Stimulated activated CD4-positive, alpha-beta T cell treated with anti-CD3 and anti-CD28 coated beads, Interleukin-1b, Interleukin-23, amount 100 ng/mL, for 1 hour (primary cell): ENCODE measurements at places on chromosomes 11 and 22.

- no peak for DNase-seq
These were observed 32.5 kb downstream of the NOX4 start for GRCh38 chr11:89458716-89459115.

GRCh38 chr11:86274503-86274902 lies 27.5 kb upstream of the HIKESHI start:
- no peak for DNase-seq

DNA sequence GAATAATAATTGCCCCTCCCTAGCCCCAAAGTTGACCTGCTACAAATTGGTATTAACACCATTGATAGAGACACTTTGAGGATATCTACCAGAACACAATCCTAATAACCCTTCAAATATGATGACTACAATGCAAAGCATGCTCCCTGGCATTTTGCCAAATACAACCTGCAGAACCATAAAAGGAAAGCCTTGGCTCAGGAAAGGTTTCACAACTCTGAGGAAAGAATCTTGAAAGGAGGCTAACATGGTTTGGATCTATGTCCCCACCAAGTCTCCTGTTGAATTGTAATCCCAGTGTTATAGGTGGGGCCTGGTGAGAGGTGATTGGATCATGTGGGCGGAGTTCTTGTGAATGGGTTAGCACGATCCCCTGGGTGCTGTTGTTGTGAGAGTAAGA lies 140.4 kb upstream of the ARHGAP42 start:
- no peak for DNase-seq

- DNase-seq = no peak
These were observed 30.4 kb downstream of the CYP2R1 start for GRCh38 chr11:14861680-14862079.

- DNase-seq = no peak
These were observed 28.0 kb downstream of the CHID1 start for GRCh38 chr11:882596-882995.

DNA sequence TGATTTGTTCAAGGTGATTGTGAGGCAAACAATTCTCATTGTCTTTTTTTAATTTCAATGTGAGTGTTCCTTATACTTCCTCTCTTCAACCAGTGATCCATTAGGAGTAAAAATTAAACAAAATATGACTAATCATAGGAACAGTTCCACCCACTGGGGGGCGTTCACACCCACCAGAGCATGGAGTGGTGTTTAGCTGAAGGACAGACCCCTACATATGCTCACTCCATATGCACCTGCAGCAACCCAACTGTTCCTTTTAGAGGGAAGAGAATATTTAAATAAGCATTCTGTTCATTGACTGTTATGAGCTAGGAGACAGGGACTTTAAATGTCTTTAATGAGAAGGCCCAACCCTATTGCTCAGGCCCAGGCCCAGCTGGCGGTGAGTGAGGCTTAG lies 78.7 kb upstream of the DRD2 start:
- DNase-seq = no peak

DNA sequence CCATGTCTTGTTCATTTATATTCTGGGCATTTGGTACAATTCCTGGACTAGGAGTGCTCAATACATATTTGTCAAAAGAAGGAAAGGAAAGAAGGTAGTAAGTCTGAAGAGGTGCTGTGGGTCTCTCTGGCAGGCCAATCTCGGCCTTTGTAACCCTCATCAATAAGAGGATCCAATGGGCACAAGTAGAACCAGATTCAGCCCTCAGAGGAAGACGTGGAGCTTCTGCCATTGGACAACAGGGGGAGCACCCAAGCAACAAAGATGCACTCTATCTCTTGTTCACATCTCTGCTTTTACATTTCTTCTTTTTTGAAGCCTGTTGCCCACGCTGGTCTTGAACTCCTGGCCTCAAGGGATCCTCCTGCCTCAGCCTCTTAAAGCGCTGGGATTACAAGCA lies 2.2 kb upstream of the VPS11 start:
- no peak for DNase-seq

GRCh38 chr11:2475136-2475918 lies 30.5 kb downstream of the KCNQ1 start:
- DNase-seq = no peak

DNA sequence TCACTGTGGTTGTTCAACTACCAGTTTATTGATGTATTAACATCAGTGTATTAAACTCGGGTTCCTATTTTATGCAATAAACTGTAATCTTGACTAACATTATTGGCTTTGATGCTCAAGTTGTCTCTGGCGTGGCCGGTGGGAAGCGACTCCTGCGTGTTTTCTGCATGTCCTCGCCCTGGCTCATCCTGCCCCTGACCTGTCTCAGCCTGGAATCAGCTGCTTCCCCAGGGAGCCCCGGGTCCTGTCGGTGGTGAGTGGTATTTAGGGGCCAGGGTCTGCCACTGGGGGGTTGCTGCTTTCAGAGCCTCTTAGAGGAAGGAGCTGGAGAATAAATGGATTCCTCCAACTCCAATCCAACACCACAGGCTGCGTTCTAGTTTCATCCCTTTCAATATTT lies 22.5 kb downstream of the IFITM10 start:
- DNase-seq = no peak

DNA sequence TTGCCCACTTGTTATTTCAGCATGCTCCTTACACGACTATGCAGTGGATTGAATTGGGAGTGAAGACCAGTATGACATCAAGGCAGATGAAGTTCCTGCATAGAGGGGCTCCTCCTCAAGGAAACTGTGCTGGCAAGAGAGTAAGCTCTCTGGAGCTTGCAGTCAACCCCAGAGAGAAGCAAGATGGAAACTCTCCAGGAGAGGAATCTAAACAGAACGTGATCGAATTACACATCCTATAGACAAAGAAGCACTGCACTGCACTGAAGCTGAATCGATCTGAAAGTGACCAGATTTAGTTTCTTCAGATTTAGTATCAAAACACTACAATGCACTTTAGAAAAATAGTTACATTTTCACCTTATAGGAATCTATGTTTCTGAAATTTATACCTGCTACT lies 947.7 kb upstream of the TENM4 start:
- DNase-seq = no peak

DNA sequence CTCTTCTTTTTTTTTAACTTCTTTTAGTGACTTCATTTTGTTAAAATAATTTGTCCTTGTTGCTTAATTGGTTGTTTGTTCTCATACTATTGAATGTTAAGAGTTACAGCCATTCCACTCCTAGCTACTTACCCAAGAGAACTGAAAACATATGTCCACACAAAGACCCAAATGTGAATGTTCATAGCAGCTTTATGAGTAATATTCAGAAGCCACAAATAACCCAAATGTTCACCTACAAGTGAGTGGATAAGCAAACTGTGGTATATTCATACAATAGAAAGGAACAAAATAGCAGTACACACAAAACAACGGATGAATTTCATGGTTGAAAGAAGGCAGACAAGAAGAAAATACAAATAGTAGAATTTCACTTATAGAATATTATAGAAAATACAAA lies 1.4 kb upstream of the OR4D11 start:
- DNase-seq = no peak

DNA sequence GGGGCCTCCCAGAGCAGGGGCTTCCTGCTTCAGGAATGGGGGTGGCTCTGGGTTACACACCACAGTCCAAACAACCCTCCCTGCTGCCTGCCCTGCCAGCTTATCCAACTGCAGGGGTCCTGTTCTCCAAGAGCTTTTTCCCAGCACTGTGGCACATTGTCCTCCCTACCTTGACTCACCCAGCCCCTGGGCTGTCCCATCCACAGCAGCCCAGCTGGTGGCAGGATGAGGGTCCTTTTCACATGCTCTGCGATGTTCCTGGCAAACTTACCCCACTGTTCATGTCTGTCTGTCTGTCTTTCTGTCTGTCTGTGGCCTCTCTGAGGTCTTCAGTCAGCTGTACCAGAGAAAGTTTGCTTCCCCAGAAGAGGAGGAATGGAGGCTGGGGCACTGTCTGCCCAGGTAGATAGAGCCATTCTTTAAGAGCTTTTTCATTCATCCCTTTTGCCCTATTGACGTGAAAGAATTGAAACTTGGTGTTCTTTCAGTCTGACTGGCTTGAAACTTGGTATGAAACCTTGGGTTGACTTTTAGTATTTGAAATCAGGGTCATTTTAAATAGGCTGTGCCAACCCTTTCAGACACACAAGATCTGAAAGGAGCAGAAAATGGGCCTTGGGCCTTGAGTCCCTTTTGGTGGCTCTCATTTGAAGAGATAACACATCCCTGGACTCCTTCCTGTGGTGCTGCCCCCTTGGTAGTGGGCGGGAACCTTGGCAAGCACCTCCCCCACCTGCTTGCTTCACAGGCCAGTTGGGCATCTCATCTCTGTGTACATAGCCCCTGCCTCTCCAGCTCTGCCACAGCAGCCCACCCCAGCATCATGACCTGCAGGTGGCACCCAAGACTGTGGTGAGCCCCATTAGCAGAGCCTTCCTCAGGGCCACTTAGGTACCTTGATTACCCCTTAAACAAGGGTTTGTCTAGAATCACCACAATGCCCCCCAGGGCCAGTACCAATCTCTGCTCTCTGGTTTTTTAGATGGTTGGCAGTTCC lies 74.6 kb upstream of the SUSD2 start:
- no peak for DNase-seq

DNA sequence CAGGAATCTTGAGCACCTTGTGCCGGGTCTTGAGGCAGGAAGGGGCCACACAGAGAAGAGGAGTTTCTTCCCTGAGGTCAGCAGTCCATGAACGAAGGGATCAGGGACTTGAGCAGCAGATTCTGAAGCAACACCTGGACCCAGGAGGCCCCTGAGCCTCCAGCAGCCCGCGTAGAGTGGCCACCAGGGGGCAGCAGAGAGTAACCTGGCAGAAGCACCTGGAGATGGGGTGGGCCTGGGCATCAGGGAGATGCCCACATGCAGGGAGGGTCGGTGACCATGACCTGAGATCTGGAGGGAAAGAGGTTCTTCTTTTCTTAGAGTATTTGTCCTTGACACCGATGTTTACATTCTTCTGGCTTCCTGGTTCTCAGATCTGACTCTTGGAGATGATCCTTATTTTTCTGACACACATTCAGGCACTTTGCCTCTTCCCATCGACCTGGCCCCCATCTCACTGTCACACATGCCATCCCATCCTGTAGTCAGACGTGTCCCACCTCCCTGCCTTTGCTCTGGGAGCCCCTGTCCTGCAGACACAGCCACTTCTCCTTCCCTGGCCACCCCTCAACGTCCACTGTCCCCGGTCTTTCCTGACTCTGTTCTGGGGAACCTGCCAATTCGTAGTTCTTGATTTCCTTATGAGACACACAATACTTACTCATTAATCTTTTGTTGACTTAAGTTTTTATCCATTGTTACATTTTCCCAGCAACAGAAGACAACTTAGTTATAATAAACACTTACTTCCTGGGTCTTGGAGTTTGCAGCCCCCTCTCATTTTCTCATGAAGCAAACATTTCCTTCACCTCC lies 66.5 kb downstream of the GGTLC2 start:
- DNase-seq = peak; percentile 70

GRCh38 chr11:75786101-75786736 lies 17.6 kb downstream of the DGAT2 start:
- DNase-seq = no peak

DNA sequence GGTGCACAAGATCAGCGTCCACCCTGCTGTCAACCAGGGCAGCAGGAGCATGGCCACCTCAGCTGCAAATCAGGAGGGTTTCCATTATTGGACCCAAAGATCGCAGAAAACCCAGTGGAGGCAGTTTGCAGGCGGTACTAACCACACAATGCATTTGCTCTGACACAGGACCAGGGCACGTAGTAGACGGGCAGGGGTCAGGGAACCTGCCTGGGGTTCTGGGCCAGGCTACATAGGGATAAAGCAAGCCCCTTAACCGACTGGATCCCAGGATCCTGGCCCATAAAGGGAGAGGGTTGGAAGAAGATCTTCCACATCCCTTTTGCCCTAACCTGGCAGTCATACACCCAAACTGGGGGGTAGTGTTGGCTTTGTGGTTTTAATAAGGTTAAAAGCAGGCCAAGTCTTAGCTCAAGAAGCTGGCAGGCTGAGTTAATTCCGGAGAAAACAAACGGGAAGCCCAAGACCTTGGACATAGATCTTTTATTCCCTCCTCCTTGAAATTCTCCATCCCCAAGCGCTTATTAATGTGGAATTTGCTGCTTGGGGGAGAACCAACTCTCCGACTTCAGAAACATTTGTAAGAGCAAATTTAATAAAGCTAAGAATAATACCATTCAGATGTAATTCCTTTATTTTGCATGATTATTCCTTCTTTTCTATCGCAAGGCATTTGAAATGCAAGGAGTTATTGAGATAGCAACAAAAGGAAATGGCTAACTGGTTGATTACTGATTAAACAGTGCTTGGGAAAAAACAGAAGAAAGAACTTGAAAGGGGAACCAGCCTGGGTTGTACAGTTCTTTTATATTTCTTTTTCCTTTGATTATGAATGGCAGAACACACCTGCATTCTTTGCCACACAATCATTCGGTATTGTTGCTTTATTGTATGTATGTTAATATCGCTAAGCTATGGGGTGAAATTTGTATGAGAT lies 6.3 kb upstream of the ARHGAP8 start:
- DNase-seq = no peak

- no peak for DNase-seq
These were observed 1430.7 kb downstream of the BRD1 start for GRCh38 chr22:48396785-48397530.

- no peak for DNase-seq
These were observed 44.1 kb upstream of the NFRKB start for GRCh38 chr11:129939510-129939909.

DNA sequence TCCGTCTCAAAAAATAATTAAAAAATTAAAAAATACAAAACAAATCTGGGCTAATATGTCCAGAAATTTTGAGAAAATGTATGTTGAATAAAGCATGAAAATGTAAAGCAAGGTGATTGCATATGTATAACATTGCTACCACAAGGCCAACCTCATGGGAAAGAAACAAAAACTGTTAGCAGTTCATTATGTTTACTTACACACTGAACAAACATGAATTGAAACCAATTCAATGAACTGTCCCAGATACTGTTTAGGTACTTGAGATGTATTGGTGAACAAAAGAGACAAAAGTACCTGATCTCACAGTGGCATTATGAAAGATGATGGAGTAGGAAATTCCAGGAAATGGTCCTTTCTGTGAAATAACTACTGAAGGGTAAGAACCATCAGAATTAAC lies 43.8 kb upstream of the IGLL5 start:
- DNase-seq = no peak

DNA sequence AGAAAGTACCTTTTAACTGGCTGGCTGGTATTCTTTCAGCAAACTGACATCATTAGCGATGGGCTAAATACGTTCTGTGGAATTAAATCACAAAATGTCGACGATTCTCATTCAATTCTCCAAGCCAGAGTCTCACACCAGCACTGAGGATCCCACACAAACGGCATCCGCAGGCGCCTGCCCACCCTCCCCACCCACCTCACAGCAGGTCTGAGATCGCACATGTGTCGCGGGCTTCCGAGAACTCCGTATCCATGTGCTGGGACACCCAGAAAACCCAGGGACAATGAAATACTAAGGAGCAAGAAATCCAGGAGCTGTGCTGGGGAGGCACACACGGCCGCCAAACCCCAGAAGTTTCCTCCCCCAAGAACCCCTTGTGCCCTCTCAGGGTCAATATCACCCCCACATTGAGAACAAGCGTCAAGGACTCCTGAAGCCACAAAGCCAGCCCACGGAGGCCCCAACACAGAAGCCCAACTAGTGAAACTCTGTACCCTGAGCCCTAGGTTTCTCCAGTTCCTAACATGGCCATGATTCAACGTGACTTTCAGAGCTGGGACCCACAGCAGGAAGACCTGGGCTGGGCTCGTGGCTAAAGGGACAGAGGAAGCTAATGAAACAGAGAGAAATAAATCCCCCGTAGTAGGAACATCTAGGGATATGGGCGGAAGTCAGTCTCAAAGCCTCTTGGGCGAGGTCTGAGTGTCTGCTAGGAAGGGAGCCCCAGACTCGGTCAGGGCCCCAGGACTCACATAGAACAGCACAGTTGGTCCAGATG lies 8.0 kb downstream of the TOLLIP start:
- no peak for DNase-seq

- no peak for DNase-seq
These were observed 527.5 kb downstream of the NTM start for GRCh38 chr11:131897956-131898355.
